ENCODE measurements at places on chromosomes 1 and 21.

DNA sequence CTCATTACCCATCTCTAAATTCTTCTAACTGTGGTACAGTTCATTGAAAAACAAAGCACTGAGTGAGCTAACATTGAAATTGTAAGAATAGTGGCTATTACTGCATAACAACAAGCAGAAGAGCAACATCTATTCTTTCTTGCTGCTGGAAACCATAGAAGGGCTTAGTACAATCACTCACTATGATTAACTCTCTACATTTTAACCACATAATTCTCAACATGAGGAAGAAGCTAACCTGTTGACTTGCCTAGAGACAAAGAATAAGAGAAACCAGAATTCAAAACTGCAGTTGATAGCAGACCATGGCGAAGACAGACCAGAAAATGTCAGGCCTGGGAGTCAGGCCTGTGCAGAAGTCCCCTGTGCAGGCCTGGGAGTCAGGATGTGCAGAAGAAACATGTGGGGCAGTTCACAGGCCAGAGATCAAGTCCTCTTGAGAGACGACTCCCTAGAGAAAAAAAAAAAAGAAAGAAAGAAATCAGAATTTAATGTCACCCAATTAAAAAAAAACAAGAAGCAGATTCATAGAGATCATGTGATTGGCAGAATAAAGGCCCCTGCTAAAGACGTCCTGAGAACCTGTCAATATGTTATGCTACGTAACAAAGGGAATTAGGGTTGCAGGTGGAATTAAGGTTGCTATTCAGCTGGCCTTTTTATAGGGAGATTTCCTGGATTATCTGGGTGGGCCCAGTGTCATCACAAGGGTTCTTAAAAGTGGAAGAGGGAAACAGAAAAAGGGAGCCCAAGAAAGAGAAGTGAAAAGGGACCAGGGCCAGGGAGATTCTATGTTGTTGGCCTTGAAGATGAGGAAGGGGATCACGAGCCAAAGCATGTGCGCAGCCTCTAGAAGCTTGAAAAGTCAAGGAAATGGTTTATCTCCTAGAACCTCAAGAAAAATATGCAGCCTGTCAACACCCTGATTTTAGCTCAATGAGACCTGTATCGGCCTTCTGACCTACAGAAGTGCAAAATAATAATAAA is 94.9 kb downstream of the MRPL39 start:
- no peak for DNase-seq

DNA sequence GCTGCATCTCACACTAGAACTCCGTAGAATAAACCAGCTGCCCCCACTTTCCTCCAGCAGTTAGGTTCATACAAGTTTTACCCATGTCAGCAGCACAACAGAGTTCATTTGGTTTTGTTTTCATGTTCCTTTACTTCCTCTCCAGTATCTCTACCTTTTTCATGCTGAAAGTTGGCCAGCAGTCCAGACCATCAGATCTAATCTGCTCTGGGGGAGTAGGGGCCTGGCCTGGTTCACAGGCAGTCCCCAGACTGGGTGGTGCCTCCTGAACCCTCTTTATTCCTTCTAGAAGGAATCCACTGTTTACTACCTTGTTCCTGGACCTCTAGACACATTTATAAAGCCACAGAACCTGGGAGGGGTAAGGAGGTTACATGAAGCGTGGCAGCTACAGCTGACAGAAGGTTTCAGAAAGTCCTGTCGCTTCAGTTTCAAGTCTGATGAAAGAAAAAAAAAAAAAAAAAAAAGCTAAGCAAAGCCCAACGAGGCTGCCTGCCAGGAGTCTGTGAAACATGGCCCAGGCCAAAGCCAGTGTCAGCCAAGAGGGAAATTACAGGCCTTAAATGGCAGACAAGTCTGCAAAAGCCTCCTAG is 184.6 kb upstream of the JUN start:
- peak; percentile 60 for DNase-seq

GRCh38 chr1:202938287-202938925 is 11.4 kb upstream of the KLHL12 start:
- no peak for DNase-seq

- DNase-seq = no peak
These were observed 176.2 kb downstream of the IGSF21 start for GRCh38 chr1:18283601-18284385.

DNA sequence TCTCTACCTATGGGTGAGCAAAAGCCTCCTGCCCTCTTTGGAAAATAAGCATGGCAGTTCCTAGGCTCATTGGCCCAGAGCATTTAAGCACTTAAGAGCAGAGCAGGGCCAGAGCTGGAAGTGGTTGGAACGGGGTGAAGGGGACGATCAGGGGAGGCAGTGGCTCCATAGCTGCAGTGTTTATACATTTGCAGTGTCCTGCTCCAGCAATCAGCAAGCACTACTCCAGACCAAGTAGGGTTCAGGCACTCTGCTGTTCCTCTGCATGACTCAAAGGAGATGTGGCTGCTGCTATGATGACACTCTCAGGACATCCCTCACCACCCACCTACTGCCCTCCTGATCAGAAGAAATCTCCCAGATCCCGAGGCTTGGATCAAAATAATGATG is 55.0 kb downstream of the TRABD2B start:
- DNase-seq = no peak

- DNase-seq = no peak
These were observed 56.1 kb downstream of the NDUFS5 start for GRCh38 chr1:39082010-39082799.
